ENCODE measurements at places on chromosomes 6 and 20.

GRCh38 chr6:117169781-117170281, 95.5 kb upstream of the VGLL2 start:
- DNase-seq, result peak; percentile 64

GRCh38 chr20:9630554-9630953, 116.2 kb downstream of the LAMP5 start:
- DNase-seq, result no peak

DNA sequence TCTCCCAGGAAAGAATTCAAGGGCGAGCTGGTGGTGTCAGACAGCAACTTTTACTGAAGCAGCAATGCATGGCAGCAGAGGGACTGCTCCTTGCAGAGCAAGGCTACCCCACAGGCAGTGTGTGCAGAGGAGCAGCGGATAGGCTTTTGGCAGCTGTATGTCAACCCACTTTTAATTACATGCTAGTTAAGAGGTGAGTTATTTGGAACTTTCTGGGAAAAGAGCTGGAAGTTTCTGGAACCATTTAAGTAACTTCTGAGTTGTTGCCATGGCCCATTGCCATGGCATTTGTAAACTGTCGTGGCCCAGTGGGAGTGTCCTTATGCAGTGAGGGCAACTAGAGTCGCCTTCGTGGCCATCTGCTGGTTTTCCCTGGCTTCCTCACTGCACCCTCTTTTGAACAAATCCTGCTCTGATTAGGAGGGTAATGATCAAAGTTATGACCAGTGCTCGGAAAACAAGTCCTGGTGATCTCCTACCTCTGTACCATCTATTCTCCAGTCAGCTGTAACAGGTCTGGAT, 34.0 kb downstream of the BPIFB4 start:
- no peak for DNase-seq

GRCh38 chr6:109740787-109741186, 49.7 kb downstream of the FIG4 start:
- no peak for DNase-seq

DNA sequence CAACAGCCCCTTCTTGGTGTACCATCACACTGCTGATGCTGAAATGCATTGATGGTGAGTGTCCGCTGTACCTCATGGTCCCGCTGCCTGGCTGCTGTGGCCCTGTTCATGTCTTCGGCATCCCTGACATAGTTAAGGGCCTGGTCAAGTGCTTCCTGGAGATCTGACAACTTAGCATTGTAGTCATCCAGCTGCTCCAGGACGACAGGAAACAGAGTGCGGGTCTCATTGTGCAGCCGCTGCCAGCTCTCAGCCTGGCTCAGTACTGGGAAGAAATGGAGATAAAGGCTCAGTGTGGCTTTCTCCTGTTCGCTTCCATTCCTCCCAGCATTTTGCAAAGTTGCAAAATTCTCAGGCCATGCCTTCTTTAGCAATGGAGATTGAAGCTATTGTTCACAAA, 81.8 kb downstream of the LAMA4 start:
- no peak for DNase-seq

DNA sequence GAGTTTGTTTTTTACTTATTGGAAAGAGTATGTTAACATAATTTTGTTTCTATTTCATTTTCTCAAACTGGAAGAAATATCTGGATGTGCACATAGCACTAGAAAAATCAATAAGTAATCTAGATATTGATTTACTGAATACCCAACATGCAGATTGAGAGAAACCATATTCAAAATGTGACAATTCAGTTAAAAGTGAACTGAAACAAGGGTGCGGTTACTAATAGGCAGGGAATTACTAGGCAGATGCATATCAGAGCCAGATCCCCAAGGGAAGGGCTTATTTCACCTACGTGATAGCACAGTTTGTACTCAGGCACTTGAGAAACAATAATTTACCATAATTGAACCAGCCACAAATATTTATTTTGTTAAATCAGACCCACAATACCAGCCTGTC, 493.1 kb upstream of the FLRT3 start:
- DNase-seq, result no peak

DNA sequence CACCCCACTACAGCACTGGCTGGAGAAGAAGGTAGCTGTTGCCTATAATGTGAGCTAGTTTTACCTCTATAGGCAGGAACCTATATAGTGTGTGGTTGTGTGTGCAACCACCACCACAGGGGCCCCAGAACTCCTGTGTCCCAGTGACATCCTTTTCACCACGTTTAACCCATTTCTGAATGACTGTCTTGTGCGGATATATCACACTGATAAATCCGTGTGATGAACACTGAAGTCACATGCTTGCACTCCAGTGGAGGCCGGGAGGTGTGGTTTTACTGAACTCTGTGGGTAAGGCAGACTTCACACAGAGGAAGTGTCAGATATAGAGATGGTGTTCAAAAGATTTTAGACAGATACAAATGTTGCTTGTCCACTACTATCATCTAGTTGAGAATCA, 32.5 kb downstream of the SDHAF4 start:
- no peak for DNase-seq

DNA sequence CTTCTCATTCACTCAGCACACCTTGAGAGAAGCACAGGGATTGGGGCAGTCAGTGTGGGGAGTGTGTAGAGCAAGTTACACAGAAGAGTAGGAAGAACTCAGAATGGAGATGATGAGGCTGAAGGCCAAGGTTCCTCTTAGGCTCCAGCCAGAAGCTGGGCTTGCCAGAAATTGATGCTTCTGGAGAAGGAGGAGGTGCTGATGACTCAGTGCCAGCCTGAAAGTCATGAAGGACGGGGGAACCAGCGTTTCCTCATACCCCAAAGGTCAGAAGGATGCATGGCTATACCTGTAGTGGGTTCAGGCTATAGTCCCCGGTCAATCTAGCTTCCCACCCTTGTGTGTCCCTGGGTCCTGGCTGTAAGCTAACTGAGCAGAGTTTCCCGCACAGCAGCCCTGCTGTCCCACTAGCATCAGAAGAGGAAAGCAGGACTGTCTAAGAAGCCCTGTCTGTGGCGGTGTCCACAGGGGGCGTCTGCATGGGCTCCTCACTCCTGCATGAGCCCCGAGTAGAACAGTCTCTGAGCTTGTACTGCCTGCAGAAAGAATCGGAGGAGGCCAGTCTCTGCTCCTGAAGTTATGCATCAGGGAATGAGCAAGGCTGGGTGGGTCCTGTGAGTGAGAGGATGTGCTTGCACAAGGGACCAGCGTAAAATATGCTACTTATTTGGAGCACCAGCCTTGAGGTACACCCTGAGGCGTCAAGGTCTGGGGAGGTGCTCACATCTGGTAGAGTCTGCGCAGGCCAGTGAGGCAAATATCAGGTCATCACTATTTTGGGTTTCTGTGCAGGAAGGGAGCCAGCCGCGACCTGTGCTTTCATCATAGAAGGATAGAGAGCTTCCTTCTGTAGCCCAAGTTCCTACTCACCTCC, 148.5 kb downstream of the MRPL14 start:
- no peak for DNase-seq

DNA sequence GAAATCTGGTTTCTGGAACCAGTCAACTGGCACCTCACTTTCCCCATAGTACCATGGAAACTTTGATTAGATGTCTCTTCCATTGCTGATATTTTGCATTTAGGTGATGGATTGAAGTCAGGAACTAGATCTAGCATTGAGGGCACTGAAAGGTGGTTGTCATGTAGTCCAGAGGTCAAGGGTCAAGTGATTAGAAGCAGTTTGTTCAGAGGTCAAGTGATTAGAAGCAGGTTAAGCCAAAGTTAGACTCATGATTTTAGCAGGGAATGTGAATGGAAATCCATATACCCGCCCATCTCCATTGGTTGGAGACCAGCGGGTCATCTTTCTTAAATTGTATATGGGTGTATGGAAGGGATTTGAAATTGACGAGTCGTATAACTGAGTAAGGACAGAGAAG, 51.2 kb downstream of the CBFA2T2 start:
- no peak for DNase-seq

- peak; percentile 97 for DNase-seq
Measured at GRCh38 chr6:16338577-16339264, 100.3 kb downstream of the GMPR start.

DNA sequence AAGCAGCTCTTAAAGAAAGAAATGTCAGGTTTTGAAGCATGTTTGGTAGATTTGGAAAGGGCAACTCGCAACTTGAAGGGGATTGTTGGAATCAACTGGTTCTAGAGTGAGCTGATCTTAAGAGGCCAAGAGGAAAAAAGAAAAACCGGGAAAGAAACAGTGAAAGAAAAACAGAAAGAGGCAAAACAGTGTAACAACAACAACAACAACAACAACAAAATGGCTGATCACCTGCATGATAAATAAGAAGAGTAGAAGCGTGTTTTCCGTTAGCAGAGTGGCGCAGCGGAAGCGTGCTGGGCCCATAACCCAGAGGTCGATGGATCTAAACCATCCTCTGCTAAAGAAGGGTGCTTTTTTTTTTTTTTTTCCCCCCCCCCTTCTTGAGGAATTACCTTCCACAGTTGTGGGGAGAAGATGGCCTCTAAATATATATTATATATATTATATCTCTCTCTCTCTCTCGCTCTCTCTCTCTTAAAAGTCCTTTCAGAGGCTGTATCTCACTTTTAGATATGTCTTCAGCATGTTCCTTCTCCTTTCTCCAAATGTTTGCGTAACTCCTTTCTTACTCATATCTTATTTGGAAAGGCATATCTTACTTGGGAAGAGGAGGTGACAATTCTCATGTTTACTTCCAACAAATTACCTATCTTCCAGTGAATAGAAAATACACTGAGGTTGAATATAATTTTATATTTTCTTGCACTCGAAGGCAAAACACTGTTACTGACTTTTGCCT, 134.4 kb downstream of the OR2B2 start:
- DNase-seq, result no peak

- DNase-seq, result no peak
Measured at GRCh38 chr6:484086-484745, 92.7 kb downstream of the IRF4 start.

DNA sequence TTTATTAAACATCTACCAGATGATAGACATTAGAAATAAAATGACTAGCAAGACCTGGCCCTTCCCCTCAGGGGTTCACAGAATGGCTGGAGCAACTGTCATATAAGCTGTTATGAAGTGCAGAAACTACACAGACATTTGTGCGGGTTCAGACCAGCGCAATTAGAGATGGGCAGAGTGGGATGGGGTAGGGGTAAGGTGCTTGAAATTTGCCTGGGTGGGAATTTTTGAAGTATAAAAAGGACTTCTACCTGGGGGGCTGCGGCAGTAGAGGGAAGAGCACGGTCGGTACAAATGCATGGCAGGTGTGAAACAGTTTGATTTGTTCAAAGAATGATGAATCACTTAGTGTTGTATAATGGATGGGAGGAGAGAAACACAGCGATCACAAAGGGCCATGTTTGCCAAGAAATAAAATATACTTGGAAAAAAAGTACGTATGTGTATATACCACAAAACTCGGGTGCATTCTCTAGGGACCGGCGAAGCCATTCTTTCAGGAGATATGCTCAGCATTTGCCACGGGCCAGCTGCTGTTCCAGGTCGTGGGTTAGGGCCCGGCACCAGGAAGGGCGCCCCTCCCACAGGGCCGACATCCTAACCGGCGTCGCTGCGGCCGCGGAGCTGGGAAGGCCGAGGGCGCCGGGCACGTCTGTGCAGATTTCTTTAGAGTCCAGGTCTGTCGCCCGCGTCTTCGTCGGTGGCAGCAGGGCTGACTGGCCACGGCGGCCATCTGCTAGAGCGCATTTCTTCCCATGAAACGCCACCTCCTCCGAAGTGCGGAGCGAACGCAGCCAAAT, 809 bp upstream of the NOL7 start:
- DNase-seq, result peak; percentile 44

- DNase-seq, result no peak
Measured at GRCh38 chr6:21981235-21981833, 315.5 kb downstream of the PRL start.

- DNase-seq, result no peak
Measured at GRCh38 chr20:18005170-18005989, 36.6 kb downstream of the MGME1 start.

DNA sequence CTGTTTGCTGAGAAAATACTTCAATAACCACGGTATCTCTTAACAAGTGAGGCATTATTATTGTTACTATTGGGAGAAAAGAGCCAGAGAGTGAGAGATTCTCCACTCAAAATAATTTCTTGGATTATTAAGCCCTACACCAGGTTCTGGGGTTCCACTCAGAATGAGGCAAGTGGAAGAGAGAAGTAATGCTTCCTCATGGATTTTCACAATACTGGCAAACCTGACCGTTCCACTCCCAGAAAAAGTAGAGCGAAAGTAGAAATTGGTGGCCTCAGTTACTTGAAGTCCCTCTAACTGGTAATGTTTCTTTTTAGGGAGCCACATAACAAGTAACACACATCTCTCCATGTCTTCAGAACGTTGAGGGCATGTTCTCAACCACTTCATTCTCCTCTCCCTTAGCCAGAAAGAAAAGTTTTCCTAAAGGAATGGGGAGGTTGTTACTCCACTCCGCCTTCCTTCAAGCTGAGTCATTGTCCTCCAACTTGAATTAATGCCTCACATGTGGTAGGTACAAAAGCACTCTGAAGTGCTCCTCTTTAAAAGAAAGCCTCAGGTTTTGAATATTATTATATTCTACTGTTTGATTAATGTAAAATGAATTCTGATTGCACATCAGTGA, 1.9 kb downstream of the BAG2 start:
- DNase-seq, result peak; percentile 77

DNA sequence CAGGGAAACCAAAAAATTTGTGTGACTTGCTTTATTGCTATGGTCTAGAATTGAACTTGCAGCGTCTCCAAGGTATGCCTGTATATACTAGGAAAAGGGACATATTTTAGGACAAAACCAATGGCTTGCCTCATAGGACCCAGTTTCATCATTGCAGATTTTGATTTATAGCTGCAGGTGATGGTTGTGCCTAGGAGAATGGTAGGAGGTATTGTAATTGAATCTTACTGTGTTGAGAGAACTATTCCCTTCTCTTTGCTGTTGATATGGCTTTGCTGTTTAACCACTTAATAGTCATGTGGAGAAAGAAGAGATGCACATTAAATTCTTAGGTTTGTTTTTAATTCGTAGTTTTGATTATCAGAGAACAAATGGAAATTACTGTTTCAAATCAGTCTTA, 16.4 kb downstream of the DSTN start:
- no peak for DNase-seq

DNA sequence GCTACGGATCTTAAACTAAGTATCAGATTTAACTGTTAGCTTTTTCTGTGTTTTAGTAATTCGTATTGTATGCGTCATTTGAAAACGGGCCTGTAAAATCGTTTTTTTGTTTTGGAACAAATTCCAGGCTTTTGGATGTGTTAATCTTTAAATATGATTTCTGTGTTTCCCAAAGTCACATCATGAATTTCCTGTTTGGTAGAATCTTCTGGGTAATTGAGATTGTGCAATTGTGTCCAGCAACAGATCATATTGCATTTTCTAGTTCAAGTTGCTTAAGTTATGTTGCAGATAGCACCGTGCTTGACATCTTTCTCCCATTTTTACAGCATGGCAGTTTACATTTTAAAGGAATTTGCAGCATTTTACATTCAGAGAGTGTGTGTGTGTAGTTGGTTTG, 1.9 kb downstream of the MAPK14 start:
- DNase-seq, result peak; percentile 65

DNA sequence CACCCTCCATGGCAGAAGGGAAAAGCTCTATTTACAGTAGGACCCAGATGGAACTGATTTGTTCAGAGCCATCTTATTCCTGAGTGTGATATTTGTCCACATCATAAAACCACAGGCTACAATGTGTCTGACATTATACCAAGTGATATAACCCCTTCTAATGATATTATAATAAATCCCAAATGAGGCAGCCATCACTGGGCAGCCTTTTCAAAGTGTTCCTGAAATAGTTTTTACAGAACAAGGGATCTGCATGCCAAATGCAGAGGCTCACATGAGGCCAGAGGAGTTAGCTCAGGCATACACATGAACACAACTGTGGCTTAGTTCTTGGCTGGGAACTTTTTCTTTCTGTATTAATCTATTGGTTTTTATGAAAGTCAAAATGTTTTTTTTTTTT, 207.7 kb downstream of the MAFB start:
- DNase-seq, result no peak

- peak; percentile 76 for DNase-seq
Measured at GRCh38 chr20:62832212-62832922, 15.5 kb downstream of the COL9A3 start.
